Placental epithelial cell (primary cell): ENCODE measurements at places on chromosomes 5 and 9. TPM values are rescaled to one million over a fixed set of nuclear protein-coding genes. Genes with fewer than 3 reads are reported as not detected.

Gene ZNF608
- total RNA-seq = 17.5 and 24.7 TPM in 2 replicates

Gene NR6A1
- total RNA-seq = 0.54 and 1.6 TPM in 2 replicates

Gene IGFBPL1
- 13.3 and 48.3 TPM in 2 replicates for total RNA-seq

Gene CCDC187
- total RNA-seq = not detected in 2 replicates

Gene OR1Q1
- total RNA-seq = not detected in 2 replicates
